ENCODE measurements at places on chromosomes 5 and 9.
A peak's percentile ranks its signal among the peaks of the same experiment; 100 is the strongest.

- peak; percentile 86 for DNase-seq
Measured at GRCh38 chr9:87678650-87679355, 47.1 kb upstream of the CTSL start.

GRCh38 chr5:157548513-157549282, 26.9 kb downstream of the ADAM19 start:
- DNase-seq, result peak; percentile 64

DNA sequence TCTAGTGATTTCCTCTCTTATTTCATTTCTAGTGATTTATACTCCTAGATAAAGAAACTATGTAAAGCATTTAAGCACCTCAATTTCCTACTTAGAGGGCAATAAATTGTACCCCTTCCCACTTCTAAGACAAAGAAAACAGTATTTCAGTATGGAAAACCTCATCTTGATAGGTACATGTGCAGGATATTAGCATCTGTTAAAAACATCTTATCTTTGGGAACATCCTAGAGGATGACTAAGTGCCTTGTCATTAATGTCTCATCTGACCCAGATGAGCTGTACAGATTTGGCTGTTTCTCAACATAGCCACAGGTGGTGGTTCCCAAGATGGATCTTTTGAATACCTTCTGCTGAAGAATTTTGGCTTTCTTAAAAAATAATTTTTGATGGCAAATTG, 5.7 kb downstream of the MEGF10 start:
- DNase-seq, result peak; percentile 13

DNA sequence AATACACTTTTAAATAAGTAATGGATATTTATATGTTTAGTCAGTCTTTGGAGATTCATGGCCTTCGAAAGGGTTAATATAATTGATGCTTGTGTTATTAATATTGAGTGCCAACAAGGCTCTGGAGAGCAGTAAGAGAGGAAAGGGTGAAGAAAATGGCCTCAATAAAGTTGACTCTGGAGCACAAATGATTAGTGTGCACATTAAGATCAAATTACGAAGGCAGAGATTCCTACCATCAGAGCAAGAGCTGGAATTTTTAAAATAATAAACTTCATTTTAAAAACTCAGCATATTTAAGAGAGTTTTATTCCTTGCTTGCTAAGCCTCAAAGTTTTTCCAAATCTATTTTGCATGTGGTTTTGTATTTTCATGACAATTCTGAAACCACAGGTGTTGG, 14.8 kb downstream of the SLC44A1 start:
- DNase-seq, result no peak

DNA sequence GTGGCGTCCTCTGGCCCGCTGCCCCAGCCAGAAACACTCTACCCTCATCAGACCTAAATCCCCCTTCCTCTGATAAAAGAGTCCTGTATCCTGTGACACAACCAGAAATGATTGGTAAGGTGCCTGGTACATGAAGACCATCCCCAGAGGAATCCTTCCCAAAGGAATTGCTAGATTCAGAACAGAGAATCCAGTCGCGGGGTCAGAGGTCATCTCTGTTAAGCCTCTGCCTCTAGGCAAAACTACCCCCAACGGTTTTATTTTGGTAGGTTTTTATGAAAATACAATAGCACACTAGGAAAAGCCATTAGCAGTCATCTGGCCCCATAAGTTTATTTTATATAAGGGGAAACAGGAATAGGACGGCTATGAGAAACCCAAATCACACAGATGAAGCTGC, 102.4 kb upstream of the HAND1 start:
- DNase-seq, result no peak

GRCh38 chr5:172478256-172478655, 23.9 kb upstream of the SH3PXD2B start:
- DNase-seq, result no peak

DNA sequence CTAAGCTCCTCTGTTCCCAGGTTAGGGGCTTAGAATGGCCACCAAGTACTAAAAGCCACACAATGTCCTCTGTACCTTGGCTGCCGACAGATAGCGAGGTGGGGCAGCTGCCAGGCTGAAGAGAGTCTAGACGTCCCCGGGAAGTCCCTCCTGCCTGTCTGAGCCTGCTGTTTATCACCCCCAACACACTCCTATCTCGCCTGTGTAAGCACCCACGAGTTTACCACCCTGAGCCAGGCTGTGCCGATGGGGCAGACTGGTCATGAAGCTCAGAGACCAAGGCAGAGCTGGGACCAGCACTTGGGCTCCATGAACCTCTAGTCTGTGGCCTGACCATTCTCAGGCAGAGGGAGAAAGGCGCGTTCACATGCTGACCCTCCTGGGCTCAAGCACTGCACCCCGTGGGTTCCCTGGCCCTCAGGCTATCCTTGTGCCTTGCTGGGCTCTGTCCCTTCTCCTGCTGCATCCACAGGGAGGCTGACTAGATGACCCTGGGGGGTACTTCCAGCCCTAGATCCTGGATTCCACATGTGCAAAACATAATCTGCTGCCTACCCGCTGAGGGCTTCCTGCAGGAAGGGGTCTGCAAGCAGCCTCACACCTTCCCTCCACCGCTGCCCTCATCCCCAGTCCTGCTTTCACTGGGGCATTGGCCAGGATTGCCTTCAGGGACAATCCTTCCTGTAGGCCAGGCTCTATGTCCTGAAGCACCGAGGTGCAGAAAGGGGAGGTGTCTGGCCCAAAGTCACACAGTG, 18.6 kb upstream of the SLC25A51 start:
- no peak for DNase-seq

- DNase-seq, result no peak
Measured at GRCh38 chr9:104025945-104026344, 68.2 kb upstream of the SMC2 start.

GRCh38 chr5:5736007-5736406, 313.5 kb downstream of the ICE1 start:
- no peak for DNase-seq

DNA sequence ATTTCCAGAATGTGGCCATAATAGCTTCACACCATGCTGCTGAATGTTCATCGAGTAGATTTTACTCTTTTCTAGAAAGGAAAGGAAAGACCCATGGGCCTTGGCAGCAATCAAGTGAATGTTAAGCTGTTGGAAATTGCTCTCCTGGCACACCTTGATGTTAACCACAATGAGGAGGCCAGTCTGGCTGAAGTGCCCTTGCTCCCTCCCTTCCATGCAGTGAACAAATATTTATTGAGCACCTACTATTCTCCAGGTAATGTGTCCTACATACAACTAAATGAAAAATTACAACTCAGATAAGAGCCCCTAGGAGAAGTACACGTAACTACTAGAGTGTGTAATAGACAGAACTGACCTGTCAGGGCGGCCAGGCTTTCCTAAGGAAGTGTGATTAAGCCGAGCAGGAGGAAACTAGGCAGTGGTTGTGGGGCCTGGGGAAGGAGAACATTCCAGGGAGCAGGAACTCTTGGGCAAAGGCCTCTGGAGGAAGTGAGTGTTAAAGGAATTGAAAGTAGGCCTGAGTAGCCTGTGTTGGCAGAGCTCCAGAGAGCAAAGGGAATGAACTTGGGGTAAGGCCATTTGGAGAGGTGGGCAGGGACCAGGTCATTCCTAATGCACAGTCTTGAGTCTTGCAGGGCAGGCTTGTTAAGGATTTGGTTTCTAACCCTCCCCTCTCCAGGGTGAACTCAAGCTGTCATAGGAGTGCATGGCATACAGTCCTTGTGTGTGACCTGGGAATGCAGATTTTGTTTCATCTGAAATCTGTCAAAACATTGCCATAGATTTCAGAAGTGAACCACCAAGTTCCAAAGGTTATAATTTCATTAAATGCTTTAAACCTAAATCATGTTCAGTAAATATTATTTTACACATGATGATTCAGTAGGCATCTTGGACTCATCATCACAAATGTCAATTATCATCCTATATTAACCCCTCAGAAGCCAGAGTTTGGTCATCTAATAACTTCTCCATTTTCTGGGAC, 9.0 kb upstream of the ZSWIM6 start:
- DNase-seq, result peak; percentile 43

DNA sequence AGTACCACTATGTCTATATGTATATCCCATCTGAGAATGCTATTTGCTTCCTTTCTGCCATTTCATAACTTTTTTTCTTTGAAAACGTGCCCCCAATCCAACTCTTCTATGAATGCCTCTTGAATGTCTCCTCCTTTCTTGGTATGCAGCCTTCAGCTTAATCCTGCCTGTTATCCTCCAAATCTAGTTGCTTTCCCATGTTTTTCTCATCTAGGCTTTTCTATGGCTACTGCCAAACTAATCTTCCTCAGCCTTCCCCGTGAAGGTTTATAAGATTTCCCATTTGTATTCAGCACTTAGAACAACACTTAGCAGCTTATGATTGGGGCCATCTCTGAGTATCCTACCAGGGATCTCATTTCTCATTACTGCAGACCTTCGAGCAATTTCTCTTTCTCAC, 2.5 kb downstream of the TGFBR1 start:
- DNase-seq, result no peak

- peak; percentile 76 for DNase-seq
Measured at GRCh38 chr9:92600462-92601261, 64.9 kb upstream of the ECM2 start.

DNA sequence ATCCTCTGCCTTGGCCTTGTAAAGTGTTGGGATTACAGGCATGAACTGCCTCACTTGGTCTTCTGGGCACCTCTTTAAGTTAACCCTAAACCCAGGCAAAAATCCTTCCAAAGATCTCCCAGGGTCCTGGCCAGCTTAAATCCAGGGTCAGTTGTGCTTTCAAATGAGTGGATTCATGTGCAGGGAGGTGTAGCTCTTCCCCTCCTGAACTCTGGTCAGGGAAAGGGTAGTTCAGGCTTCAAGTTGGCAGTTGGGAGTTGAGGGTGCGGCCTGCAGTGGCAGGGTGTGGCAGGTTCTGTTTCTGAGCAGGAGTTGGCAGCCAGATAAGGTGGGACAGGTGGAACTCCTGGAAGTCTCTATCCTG, 3.6 kb downstream of the HNRNPAB start:
- no peak for DNase-seq

DNA sequence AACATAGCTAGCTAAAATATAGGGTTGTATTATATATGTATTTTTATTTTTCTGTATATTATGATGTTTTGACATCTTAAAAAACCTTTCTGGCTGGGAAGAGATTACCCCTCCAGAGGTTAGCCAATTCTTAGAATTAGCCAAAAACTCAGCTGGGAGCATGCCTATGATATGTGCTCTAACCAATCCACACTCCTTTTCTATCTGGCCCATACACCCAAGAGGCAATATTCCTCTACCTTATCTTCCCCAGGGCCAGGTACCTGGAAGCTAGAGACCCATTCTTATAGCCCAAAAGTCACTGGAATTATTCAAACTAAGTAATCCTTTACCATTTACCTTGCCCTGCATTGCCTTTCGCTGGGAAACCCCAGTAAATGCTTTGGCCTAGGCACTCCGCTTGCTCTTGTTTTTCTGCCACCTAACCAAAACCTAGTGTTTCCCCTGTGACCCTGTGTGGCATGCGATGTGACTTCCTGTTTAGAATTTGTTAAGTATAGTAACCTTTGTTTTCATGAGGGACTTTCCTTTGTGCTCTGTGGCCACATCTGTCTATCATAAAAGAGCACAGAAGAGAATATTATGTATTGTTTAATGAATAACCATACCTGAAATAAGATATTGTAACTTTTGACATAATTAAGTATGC, 37.4 kb downstream of the CSNK1G3 start:
- no peak for DNase-seq

DNA sequence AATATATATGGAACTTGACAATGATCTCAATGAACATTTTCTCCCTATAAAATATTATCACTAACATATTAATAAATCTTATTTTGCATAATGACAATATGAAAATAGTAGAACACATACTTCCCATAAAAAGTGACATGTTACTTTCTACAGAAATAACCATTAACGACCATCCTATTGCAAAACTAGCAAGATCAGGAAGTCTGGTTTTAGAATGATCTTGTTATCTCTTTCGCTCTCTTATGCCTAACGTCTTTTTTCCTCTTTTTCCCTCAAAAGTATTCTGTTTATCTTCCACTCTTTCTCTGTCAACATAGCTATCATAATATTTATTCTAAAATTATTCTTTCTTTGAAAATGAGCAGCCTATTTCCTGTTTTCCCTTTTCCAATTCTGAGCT, 21.6 kb upstream of the C5orf46 start:
- no peak for DNase-seq

DNA sequence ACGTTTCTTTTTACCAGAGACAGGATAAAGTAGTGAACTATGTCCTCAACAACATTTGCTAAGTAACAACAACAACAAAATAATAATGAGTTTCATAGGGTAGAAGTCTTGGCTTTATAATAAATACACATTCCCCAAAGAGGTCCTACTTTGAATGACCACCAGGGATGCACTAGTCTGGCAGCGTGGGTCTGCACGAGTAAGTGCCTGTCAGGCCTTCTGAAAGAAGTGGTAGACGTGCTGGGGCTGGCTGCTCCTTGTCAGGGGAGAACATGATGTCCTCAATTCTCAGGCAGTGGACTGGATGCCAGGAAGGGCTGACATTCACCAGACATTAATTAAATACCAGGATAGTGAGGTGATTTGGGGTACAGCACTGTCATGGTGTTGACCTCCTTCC, 331.1 kb downstream of the TMEM38B start:
- no peak for DNase-seq

DNA sequence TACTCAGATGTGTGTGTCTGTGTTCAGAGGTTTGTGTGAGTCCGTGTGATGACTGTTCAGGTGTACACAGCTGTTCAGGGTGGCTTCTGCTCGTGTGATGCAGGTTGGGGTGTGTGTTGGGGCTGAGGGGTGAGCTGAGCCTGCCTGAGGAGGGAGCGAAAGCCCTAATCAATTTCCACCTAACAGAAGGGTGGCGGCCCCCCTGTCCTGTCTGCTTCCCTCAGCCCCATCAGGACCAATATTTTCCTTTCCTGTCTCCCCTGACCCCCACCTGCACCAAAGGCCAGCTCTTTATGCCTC, 30.2 kb downstream of the LHX2 start:
- no peak for DNase-seq

GRCh38 chr5:113531481-113532159, 18.1 kb downstream of the YTHDC2 start:
- DNase-seq, result no peak

DNA sequence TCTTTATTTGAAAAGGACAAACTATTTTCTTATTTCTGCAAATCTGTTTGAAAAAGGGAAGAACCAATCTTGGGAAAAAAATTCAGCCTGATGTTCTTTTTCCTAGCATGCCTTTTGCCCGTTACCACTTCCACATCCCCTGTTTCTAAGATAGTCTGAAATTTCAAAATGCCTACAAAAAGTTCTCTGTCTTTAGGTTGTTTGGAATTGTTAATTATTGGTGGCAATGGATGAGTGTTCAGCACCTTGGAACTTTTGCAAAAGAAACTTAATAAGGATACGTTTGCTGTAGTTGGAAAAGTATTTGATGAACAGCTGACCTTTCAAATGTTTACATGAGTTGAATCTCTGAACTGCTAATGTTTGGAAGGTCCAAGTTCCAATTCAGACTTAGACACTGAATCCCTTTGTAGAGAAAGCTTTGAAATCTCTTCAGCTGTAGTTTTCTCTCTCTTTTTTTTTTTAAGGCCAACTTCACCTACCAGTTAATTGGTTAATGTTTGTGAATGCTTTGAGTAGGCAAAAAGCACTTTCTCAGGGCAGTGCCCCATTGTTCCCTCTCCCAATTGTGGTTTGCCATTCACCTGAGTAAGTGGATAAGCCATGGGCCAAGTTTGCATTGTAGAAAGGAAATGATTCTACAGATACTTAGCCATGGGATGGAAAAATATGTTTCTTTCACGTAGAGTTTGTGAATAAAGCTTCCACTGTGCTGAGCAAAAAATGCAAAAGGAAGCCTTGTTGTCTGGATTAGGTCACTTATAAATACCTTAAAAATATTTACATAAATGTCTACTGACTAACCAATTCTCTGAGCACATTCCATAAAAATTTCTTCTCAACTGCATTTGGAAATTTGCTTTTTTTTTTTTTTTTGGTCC, 156.4 kb upstream of the ELL2 start:
- DNase-seq, result peak; percentile 16

- DNase-seq, result peak; percentile 40
Measured at GRCh38 chr9:76456202-76456926, 2.6 kb upstream of the GCNT1 start.

All from hepatic stellate cell (primary cell).